CD4-positive, alpha-beta T cell (primary cell): ENCODE measurements at places on chromosomes 16 and 17.

DNA sequence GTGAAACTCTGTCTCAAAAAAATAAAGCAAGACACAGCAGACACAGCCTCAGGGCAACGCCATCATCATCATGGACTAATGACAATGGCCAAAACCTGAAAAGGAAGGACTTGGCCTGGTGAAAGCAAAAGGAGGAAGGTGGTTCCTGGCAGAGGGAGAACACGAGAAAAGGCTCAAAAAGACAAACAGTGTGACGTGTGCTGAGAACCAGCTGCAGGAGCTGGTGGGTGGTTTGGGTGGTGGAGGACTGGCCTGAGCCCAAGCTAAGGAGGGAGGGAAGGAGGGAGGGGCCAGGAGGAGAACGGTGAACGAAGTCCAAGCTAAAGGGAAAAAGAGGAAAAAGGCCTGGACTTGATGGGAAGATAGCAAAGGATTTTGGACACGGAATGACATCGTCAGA, 85.1 kb downstream of the SLC39A11 start:
- no peak for DNase-seq

DNA sequence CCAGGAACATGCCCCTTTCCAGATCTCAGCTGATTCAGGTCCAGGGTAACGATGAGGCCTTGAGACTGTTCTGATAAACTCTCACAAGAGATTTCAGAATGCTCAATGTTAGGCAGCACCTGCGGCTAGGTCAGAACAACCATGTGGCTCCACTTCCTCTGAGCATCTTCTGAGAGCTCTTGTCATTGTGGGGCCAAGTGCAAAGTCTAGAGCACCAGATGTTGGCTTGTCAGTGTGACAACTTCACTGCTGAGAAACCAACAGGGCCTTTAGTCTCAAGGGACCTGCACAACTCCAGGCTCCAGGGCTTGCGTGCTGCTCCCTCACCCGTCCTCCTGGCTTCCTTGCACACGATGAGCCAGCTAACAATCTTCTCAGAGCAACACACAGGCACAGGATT, 29.0 kb downstream of the FCSK start:
- DNase-seq, result no peak

DNA sequence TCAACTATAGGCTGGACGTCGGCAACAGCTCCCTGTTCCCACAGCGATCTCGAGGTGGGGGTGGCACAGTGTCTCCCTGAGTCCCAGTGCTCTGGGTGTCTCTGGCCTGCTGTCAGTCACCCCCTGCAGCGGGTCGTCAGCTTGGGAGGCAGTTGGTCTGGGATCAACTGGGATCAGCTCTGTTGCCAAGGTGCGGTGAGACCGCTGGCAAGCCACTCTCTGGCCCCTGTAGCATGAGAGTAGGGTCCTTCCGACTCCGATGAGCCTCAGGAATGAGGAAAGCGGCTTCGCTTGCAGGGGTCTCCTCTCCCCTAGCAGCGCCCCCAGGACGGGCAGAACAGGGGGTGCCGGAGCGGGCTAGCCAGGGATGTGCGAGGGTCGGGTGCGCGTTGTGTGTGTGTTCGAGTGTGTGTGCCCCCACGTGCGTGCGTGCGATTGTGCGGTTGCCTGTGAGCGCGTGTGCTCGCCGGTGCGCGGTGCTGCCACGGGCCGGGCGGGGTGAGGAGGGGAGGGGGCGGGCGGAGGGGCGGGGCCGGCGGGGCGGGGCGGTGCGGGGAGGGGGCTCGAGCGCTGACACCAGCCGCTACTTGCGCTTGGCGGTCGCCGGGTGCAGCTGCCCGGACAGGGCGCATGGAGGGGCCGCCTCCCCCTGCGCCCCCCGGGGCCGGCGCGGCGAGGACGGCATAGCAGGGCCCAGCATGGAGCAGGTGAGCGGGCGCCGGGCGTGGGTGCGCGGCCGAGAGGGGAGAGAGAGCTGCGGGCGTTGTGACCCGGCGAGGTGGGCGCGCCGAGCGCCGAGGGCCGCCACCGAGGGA, 9.4 kb upstream of the ARHGAP23 start:
- DNase-seq, result peak; percentile 36

GRCh38 chr16:2960183-2961010, 3.7 kb upstream of the KREMEN2 start:
- DNase-seq, result no peak

DNA sequence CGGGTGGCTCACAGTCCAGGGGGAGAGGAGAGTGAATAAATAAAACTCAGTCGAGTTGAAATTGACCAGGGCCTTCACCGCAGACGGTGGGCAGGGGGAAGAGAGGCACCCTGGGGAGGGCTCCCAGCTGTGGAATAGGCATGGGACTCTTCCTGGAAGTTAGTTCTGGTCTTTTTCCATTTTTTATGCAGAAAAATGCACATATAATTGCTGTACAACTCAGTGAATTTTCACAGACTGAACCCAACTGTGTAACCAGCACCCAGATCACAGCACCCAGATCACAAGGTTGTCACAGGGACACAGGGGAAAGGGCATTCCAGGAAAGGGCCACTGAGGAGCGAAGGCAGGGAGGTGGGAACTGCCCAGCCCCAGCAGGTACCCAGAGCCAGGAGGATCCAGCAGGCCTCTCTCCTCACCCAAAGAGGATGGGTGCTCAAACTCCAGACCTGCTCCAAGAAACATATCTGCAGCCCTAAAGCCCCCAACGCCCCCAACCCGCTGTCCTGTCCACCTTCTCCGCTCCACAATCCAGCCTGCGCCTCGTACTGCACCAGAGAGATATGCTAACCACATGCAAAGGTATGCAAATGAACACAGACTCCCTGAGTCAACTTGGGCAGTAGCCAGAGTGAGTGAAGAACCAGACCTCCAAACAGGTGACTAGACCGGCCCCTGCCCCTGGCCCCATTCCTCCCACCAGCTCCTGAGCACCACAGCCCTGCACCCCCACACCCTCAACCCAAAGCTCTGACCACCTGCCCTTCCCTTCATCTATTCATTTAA, 29.1 kb upstream of the EIF1 start:
- DNase-seq, result no peak

GRCh38 chr17:57669671-57670529, 75.2 kb downstream of the CCDC182 start:
- DNase-seq, result no peak

GRCh38 chr17:7634384-7634783, 4.4 kb downstream of the SHBG start:
- no peak for DNase-seq

DNA sequence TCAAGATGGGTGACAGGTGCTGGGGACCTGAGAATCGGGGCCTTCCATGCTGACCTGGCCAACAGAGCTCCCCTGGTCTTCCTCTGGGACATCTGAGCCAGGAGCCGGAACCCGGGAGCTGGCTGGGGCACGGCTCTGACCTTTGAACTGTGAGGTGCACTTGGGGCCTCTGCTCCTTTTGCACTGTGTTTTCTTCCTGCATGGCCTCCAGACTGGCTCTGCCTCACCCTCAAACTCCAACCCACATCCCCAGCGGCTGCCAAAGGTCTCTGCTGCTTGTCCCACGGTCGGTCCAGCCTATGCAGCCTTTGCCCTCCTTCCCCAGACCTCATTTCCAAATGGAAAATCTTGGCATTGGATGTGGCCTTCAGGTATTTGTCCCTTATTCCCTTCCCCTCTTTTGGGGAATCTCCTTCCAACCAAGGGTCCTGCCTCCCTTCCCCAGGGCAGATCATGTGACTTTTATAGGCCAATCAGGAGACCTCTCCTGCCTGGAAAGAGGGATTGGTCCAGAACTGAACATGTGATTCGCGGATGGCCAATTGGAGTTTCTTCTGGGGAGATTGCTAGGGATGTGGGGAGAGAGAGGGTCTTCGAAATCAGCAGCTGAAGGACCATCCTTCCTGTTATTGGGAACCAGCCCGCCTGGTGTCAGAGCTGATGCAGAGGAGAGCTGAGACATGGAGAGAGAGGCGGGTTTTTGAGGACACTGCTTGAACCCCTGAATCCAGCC, 117.9 kb downstream of the CYLD start:
- no peak for DNase-seq

DNA sequence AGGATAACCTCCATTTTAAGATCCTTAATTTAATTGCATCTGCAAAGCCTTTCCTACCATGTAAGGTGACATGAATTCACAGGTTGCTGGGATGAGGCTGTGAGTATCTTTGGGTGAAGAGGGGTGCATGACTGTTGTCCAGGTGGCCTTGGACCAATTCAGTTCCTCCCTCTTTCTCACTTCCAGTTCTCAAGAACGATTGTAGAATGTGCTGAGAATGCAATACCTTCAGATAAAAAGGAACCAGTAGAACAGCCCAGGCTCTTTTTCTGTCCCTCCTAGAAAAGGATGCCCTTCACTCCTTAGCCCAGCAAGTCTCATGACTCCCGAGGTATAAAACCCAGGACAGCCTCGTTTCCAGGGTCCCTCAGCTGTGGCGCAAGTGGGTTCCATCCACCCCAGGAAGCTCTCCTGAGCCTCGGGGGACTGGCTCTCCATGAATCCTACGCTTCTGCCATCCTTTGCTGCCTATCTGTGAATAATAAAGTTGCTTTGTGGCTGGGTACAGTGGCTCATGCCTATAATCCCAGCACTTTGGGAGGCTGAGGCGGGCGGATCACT, 61.6 kb upstream of the FA2H start:
- no peak for DNase-seq

- DNase-seq, result no peak
Observed at GRCh38 chr16:48503336-48503735, 106.6 kb downstream of the N4BP1 start.

- no peak for DNase-seq
Observed at GRCh38 chr17:29621751-29622194, 939 bp downstream of the CORO6 start.

DNA sequence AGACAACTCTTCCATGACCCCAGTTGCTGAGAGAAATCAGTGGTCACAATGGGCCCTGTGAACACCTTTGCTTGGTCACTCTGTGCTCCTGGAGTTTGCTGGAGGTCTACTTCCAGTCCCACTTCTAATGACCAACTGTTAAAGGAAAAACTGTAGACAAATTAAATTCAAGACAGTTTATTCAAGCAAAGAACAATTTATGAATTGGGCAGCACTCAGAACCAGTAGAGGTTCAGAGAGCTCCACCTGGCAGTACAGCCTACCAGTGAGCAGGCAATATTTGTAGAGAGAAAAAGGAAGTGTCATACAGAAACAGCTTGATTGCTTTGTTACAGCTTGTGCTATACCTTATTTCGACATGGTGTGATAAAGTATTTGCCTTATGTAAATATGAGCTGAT, 116.5 kb downstream of the HS3ST3B1 start:
- no peak for DNase-seq

DNA sequence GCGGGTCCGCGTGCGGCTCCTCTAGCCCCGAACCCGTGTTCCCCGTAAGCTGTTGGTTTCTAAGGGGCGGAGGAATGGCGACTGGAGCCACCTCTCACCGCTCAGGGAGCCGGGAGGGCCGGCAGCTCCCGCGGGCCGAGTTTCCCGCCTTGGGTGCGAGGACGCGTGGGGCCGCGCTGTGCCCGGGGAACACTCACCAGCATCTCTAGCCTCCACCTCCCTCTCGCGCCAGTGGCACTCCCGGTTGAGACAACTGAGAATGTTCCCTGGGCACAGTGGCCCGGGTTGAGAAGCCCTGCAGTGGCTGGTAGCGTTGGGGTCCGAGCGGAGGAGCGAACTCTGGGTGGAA, 560 bp downstream of the TELO2 start:
- no peak for DNase-seq

- no peak for DNase-seq
Observed at GRCh38 chr17:32288615-32289014, 23.0 kb downstream of the RHBDL3 start.

GRCh38 chr17:7408252-7408727, 645 bp downstream of the NLGN2 start:
- DNase-seq, result peak; percentile 41

DNA sequence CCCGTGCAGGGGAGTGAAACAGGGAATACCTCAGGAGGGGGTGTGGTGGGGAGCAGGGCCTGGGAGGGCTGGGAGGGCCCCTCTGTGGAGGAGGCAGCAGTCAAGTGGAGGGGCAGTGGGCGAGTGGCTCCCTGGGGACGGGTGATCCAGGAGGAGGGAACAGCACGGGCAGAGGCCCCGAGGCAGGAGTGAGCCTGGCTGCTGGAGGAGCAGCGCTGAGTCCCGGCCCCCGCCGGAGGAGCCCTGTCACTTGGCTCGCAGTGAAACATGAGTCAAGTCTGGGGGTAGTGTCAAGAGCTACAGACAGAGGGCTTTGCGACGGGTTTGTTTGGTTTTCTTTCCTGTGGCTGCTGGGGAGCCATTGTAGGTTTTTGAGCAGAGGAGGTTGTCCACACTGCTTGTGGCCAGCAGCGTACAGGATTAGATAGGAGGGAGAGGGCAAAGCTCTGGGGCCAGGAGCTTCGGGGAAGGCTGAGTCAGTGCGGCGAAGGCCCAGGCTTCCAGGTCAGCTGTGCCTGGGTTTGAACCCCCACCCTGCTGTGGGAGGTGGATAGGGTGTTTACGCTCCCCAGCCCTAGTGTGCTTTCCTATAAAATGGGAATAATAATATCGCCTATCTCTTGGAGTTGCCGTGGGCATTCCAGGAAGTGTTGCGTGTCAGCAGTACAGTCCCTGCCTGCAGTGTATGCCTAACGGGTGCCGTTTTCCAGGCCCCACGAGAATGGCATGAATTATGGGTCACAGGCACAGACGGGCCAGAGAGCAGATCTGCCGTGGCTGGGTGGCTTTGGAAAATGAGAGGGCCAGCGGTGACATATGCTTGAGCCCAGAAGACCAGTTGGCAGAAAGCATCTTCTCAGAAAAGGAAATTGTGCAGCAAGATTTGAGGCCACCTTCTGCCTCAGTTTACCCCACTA, 115.9 kb upstream of the CIBAR2 start:
- DNase-seq, result no peak

DNA sequence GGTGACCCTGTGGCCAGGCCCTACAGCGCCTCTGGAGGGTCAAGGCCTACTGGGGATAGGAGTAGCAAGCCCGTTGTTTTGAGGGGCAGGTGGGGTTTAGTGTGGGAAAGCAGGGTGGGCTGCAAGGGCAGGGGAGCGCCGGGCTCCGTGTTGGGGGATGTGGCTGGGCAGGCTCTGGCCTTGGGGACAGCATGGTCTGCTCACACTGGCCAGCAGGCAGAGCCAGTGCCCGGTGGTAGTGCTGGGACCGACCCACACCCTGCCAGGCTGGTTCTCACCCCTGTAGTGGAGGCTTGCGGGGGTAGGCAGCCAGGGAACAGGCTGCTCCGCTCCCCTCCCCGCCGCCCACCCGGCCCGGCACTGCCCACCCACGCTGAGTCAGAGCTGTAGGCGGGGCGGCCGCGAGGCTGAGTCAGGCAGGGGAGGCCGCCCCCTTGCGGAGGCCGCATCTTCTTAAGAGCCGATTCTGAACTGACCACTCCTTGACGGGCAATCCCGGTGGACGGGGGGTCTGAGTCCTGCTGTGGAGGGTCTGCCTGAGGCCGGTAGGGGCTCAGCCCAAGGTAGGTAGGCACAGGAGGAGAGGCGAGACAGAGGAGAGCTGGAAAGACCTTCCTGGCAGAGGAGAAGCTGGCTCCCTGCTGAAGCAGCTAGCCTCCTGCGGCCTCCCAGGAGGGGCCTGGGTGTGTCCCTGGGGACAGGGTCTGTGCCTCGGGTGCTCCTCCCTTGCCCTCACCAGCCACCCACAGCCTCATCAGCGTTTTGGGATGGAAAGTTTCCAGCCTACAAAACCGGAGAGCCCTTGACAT, 62.4 kb downstream of the BAIAP2 start:
- DNase-seq, result peak; percentile 63

- DNase-seq, result peak; percentile 50
Observed at GRCh38 chr17:67359960-67360791, 6.2 kb downstream of the PSMD12 start.

GRCh38 chr16:75260851-75261589, 9.6 kb upstream of the BCAR1 start:
- DNase-seq, result no peak

- no peak for DNase-seq
Observed at GRCh38 chr17:13240851-13241250, 223.0 kb upstream of the ELAC2 start.
